Midbrain (tissue), 1 donor: ENCODE measurements at places on chromosomes 5 and 9.
A peak's percentile ranks its signal among the peaks of the same experiment; 100 is the strongest.

- no peak for DNase-seq
Observed at GRCh38 chr9:122179054-122179689, 19.5 kb downstream of the MORN5 start.

- no peak for DNase-seq
Observed at GRCh38 chr5:40082313-40082712, 597.4 kb upstream of the PTGER4 start.

GRCh38 chr9:114856215-114856941 is 50.5 kb upstream of the TNFSF15 start:
- no peak for DNase-seq

DNA sequence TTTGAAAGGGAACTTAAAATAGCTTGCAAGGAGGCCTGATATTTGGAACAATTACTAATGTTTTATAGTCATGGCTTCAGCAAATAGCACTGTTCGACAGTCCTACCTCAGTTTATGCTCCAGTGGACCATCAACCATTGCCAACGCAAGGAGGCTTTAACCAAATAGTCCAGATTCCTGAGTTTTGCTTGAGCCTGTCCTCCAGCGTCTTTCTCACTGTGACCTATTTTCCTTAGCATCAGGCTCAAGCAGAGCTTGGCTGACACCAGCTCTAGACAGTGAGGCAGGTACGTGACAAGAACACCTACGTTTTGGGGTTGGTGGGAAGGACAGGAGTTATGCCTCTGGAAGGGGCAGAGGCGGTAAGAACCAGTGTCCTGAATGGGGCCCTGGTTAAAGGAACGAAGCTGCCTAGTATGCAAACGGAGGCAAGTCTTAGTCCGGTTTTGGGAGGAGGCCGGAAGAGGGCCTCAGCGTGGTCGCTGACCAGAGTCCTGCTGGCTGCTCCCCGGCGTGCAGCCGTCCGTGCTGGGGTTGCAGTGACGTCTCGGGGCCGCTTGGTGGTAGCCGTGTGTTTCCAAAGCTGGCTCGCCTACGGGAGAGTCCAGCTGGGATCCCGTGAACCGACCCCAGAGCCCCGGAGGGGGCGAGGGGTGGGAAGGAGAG is 998 bp upstream of the FGF18 start:
- peak; percentile 69 for DNase-seq

DNA sequence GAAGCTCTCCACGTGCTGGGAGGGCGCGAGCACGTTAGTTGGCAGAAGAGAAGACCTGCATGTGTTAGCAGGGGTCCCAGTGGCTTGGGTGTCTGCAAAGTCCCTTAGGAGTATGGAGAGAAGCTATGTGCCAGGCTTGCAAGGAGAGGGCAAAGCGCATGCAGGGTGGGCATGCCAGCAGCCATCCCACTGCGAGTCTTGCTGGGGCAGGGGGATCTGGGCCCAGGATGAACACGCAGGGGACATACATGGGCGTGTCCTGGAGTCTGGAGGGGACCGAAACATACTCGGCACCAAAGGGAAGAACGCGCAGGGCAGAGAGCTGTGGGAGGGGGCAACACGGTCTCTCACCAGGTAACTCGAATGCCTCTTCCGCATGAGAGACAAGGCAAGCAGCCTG is 43.6 kb upstream of the IPPK start:
- no peak for DNase-seq

DNA sequence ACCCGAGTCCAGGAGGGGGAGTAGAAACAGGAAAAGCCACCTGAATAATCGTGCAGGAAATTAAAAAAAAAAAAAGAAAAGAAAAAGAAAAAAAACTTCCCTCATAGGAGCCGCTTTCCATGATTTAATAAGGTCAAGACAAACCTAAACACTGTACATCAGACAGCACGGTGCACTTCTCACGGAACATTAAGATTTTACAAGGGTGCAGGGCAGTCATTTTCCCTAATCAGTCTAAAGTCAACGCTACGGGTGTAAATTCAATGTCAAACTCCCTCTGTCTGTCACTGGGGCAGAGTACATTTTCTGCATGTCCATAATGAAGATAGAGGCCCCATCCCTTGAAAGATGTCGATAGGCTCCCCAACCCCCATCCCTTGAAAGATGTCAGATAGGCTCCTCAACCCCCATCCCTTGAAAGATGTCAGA is 139.7 kb downstream of the TSSK1B start:
- no peak for DNase-seq

GRCh38 chr5:173753307-173754168 is 134.6 kb upstream of the CPEB4 start:
- DNase-seq: peak; percentile 7

DNA sequence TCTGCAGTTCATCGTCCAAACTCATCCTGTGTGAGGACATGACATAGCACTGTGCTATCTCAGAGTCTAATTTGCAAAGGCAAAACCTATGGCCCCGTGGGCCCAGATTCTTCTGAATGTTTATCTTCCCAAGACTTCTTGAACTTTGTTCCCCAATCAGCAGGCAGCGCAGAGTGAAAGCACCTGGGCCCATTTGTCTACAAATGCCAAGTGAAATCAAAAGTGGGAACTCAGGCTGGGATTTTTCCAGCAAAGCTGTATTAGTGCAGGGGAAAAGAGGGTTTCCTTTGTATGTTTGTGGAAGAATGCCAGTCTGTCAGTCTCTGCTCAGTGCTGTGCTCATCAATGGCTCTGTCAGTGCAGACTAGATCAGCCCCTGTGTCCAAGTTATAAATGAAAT is 55.8 kb downstream of the FOXD1 start:
- DNase-seq: no peak

DNA sequence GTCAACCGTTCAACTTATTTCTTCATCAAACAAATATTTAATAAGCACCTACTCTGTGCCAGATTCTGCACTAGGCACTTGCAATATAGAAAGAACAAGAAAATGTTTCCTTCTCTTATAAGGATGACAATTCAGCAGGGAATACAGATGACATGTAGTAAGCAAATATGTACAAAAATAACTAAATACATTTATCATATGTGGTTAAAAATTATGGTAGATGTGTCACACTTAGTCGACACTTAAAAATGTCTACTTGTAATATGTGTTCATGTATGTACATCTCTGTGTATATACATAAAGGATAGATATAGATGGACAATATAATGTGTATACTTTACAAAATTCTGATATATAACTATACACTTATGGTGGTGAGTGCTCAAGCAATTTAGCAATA is 417.0 kb upstream of the MEF2C start:
- DNase-seq: no peak

- peak; percentile 16 for DNase-seq
Observed at GRCh38 chr5:95283761-95284571, 928 bp downstream of the MCTP1 start.

- DNase-seq: no peak
Observed at GRCh38 chr9:98795295-98795955, 930 bp downstream of the ANKS6 start.

GRCh38 chr9:137669261-137669672 is 50.5 kb downstream of the EHMT1 start:
- DNase-seq: no peak

- DNase-seq: peak; percentile 86
Observed at GRCh38 chr5:80216753-80217596, 38.9 kb downstream of the SERINC5 start.

GRCh38 chr9:88949961-88950340 is 41.3 kb upstream of the S1PR3 start:
- DNase-seq: no peak

DNA sequence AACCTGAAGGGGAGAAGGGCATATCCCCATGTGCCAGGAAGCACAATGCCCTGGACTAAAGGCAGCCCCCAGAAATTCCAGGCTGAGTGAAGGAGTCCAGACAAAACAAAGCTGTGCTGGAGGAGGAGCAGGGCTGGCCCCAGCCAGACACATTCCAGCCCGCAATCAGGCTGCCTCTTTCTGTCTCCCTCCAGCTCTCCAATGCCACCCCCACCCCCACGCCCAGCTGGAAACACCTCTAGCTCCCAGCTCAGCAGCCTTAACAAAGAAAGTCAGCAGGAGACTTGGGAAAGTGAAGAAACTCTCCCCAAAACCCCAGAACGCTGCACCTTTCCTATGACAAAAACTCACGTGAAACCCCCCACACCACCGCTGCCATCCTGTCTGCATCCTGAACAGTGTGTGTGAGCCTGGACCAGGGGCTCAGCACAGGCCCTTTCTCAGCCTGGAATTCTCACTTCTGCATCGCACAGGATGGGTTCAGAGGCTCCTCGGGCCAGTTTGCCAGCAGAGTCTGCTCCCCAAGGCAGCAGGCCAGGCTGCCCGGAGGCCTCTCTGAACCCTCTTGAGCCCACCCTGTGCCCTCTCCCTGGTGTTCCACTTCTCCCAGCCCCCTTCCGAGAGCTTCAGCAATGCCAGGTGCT is 96.2 kb upstream of the ICE1 start:
- DNase-seq: no peak

DNA sequence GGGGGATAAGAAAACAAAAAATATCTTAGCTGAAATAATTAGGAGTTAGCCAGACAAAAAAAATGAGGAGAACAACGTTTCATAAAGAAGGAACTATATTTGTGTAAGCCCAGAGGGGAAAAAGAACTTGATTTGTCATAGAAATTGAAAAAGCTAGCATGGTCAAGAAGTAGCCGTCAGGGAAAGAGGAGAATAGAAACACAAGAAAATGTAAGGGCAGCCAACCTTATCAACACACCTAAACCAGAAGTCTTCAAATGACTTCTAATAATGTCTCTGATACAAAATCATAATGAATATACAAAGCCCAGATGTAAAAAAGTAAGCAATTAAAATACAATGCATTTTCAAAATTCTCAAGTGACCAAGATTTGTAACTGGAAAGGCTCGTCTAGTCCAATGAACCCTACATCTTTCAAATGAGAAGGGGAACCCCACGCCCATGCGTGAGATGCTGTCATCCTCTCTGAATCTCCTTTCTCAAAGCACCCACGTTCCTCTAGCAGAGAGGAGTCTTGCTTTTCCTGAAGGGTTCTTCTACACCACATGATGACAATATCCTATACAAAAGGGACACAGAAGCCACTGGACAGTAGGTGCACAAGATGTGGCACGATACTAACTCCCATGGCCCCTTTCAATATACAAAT is 103.7 kb downstream of the ARL15 start:
- no peak for DNase-seq

- no peak for DNase-seq
Observed at GRCh38 chr5:112228667-112229066, 190.4 kb downstream of the EPB41L4A start.

DNA sequence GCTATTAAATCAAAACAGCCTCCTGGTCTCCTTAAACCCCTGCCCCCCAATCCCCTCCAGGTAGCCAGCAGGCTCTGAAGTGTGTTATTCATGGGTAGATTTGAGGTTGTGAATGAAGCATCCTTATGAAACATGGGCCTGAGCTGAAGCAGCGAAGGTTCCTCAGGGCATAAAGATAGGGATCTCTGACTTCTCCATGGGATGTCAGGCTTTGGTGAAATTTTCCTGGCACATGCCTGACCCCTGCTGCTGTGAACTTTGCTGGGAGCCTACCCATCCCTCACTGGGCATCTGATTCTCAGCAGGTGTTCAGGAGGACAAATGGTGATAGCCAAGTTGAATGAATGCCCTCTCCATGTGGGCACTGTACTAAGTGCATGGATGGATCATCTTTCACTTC is 250.3 kb downstream of the ASTN2 start:
- DNase-seq: no peak

GRCh38 chr5:53427965-53428364 is 52.5 kb upstream of the FST start:
- DNase-seq: no peak

- DNase-seq: no peak
Observed at GRCh38 chr5:137069358-137069757, 429.8 kb downstream of the SPOCK1 start.

DNA sequence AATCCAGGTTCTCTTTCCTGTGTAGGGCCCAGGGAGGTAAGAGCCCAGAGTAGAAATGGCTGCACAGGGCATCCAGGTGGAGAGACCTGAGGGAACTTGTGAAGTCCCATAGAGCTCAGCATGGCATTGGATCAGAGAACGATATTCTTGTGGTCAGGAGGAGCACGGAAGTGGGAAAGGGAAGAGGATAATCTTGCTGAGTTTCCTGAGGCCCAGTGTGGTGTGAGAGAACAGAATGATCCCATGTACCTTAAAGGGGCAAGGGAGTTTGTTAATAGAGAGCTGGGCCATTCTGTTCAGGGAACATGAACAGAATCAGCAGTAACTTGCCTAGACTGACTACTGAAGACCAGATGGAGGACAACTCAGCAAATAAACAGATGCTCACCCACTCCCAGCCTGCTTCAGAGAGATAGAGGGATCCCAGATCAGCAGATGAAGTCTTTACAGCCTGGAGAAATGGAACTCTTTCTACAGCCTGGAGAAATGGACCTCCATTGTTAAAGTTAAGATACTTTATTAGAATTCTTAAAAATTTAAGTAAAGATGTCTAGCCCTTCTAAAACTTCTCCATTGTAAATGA is 119.7 kb upstream of the ELL2 start:
- DNase-seq: no peak

DNA sequence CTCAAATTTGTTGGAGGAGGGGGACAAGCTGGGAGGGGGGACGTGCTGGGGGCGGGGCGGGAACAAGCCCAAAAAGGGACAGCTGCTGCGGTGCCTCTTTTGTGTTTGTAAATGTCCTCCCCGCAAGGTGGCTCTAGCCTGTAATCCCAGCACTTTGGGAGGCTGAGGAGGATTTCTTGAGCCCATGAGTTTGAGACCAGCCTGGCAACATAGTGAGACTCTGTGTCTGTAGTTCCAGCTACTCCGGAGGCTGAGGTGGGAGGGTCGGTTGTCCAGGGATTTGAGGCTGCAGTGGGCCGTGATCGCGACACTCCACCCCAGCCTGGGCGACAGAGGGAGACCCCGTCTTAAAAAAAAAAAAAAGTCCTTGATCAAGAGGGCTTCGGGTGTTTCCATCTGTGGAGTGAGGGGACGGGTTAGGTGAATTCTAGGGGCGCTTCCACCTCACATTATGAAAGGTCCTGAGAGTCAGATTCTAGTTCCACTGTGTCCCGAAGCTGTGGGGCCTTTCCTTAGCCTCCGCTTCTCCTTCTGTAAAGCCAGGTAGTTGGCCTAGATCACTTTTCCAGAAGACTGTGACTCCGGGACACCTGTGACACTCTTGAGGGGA is 779 bp upstream of the CTNNA1 start:
- DNase-seq: no peak

DNA sequence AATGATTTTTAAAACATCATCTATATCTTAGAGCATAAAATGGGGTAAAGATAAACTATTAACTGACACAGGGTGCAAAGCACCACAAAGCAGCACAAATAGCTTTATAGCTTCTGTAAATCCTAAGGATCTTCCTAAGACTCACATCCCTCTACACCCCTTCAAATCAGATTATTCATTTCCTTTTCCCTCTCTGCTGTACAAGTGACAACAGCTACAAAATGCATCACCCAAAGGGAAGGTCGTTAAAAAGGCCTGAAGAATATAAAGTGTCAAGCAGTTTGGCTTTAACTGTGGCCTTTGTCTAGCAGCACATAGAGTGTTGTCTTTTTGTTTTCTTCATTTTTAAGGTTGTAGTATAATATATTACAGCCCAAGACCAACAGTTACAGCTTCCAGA is 422.1 kb downstream of the PDE4D start:
- no peak for DNase-seq

- DNase-seq: no peak
Observed at GRCh38 chr9:119986713-119987112, 593.3 kb downstream of the CDK5RAP2 start.

GRCh38 chr5:158952248-158952545 is 147.5 kb downstream of the EBF1 start:
- DNase-seq: no peak
